ENCODE measurements at places on chromosomes 7 and 10. TPM values are rescaled to one million over a fixed set of nuclear protein-coding genes. Genes with fewer than 3 reads are reported as not detected.

The CPN1 gene
- total RNA-seq: not detected

The SLC18A3 gene
- total RNA-seq: not detected

The TSPAN15 gene
- 0.52 TPM for total RNA-seq

The STRIP2 gene
- 18.3 TPM for total RNA-seq

The NPY4R2 gene
- not detected for total RNA-seq

The TRPV6 gene
- 0.30 TPM for total RNA-seq

The CALHM2 gene
- total RNA-seq: 4.2 TPM
